ENCODE measurements at places on chromosomes 3 and 15. TPM values are rescaled to one million over a fixed set of nuclear protein-coding genes. Genes with fewer than 3 reads are reported as not detected.

GPR62 gene
- total RNA-seq, result 0.06 TPM

GNAT1 gene
- not detected for total RNA-seq

PRICKLE2 gene
- 3.1 TPM for total RNA-seq

MUC4 gene
- 0.12 TPM for total RNA-seq

EMC7 gene
- 58.6 TPM for total RNA-seq

CHL1 gene
- total RNA-seq, result not detected

Data from glomerular endothelial cell (primary cell).